ENCODE measurements at places on chromosomes 2 and 18.

GRCh38 chr2:48543895-48544294, 13.9 kb downstream of the STON1 start:
- no peak overlapping the region for H3K4me3 ChIP-seq
- H3K27ac ChIP-seq = no peak overlapping the region
- peaks cover 2% of the 10 kb centered on the region for H3K36me3 ChIP-seq
- no peak for DNase-seq

GRCh38 chr2:101380376-101380775, 6.9 kb downstream of the CREG2 start:
- DNase-seq = no peak
- H3K4me3 ChIP-seq = no peak overlapping the region
- H3K27ac ChIP-seq = no peak overlapping the region
- no peaks in the 10 kb centered on the region for H3K36me3 ChIP-seq
- H3K27me3 ChIP-seq = peaks cover under 1% of the 10 kb centered on the region
- no peaks in the 10 kb centered on the region for H3K4me1 ChIP-seq

DNA sequence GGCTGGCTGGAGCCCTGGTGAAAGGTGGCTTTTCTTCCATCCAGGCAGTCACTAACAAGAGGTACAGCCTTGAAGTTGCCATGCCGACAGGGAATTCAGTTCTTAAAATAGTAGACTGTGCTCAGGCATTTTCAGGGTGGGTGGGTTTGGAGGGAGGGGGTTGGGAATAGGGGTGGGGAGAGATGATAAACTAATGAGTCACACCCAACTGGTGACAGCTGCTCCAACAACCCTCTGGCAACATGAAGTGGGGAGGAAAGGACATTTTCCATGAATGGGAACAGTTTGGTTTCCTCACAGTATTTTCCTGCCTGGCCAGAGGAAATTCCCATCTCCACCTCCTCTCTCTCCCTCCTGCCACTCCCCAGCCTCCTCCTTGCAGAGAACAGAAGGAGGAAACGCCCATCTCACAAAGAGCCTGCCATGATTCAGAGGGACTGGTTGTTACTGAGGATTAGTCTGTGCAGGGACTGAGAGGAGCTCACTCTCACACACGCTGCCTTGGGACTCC, 113.0 kb upstream of the SLC1A4 start:
- peak; percentile 76 for DNase-seq
- H3K4me1 ChIP-seq = peaks cover 7% of the 10 kb centered on the region
- H3K27ac ChIP-seq = peak overlapping the region; percentile 91

- H3K36me3 ChIP-seq = no peaks in the 10 kb centered on the region
- H3K27ac ChIP-seq = no peak overlapping the region
- H3K4me3 ChIP-seq = no peak overlapping the region
- no peaks in the 10 kb centered on the region for H3K27me3 ChIP-seq
- no peak for DNase-seq
- H3K4me1 ChIP-seq = no peaks in the 10 kb centered on the region
Observed at GRCh38 chr2:869894-870293, 80.8 kb upstream of the SNTG2 start.

DNA sequence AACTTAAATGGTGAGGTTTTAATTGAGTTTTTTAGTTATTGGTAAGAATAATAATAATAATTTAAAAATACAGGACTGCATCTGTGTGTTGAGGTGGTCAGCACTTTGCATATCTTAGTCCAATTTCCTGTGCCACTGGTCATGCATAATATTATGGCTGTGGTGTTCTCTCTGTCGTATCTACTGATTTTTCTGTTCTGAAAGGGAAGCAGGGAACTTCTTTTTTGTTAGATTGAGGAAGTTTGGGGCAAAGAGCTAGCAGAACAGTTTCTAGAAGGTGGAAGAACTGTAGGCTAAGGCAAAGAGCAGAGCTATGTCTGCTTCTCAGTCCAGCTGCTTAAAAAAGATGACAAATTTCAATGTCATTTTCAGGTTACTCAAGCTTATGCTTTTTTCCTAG, 74.3 kb downstream of the XRCC5 start:
- H3K36me3 ChIP-seq = peaks cover 97% of the 10 kb centered on the region
- DNase-seq = no peak
- no peak overlapping the region for H3K4me3 ChIP-seq
- peaks cover 16% of the 10 kb centered on the region for H3K4me1 ChIP-seq
- no peaks in the 10 kb centered on the region for H3K27me3 ChIP-seq
